Tibial nerve (tissue), 4 donors: ENCODE measurements at places on chromosomes 1 and 21. TPM values are rescaled to one million over a fixed set of nuclear protein-coding genes. Genes with fewer than 3 reads are reported as not detected.

DNA sequence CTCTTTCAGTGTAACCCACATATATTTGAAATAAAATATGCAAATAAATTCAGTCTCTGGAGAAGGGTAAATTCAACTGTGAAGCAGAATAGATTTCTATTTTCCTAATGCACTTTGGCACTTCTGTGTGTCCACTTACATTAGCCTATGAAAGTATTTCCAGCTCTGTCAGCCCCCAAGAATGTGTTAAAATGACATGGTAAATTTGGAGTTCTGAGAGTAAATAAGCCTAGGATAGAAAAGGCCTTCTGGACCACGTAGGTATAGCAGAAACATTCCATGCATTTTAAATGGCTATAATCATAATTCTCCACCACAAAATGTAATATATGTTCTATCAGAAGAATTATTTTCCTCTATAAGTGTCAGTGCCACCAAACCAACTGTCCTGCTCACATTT is 276.2 kb downstream of the NEGR1 start:
- peaks cover 23% of the 10 kb centered on the region for H3K4me1 ChIP-seq
- no peak overlapping the region for H3K27ac ChIP-seq
- no peak overlapping the region for H3K4me3 ChIP-seq
- DNase-seq: no peak
- H3K36me3 ChIP-seq: no peaks in the 10 kb centered on the region
- no peaks in the 10 kb centered on the region for H3K27me3 ChIP-seq

The SCCPDH gene
- total RNA-seq: 80.1 TPM

The FAF1 gene
- total RNA-seq: 32.1 TPM

The LRRC39 gene
- 0.44 TPM for total RNA-seq

GRCh38 chr21:37769656-37770055 is 146.6 kb downstream of the KCNJ6 start:
- H3K4me1 ChIP-seq: no peaks in the 10 kb centered on the region
- no peaks in the 10 kb centered on the region for H3K36me3 ChIP-seq
- DNase-seq: no peak
- H3K27ac ChIP-seq: no peak overlapping the region

The SLC2A5 gene
- 15.7 TPM for total RNA-seq

- no peaks in the 10 kb centered on the region for H3K36me3 ChIP-seq
- no peak for DNase-seq
- no peaks in the 10 kb centered on the region for H3K27me3 ChIP-seq
- H3K27ac ChIP-seq: no peak overlapping the region
- H3K4me3 ChIP-seq: no peak overlapping the region
- H3K4me1 ChIP-seq: no peaks in the 10 kb centered on the region
Observed at GRCh38 chr1:200073286-200073637, 45.8 kb downstream of the NR5A2 start.

DNA sequence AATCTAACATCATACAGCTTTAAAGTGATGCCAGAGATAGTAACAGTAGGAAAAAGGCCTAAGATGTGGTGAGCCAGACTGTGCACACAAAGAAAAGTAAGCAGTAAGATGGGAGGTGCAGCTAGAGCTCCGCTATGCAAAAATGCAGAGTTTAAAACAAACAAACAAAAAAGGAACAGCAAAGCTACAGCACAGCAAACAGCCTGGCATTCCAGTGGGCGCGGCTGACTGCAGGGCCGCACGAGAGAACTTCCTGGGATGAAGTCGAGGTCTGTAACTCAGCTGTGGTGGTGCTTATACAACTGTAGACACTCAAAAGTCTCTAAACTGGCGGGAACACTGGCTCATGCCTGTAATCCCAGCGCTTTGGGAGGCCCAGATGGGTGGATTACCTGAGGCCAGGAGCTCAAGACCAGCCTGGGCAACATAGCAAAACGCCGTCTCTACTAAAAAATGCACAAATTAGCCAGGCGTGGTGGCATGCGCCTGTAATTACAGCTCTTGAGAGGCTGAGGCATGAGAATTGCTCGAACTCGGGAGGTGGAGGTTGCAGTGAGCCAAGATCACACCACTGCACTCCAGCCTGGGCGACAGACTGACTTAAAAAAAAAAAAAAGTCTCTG is 30.1 kb downstream of the PRDM15 start:
- DNase-seq: no peak
- no peaks in the 10 kb centered on the region for H3K4me1 ChIP-seq
- no peaks in the 10 kb centered on the region for H3K27me3 ChIP-seq
- no peak overlapping the region for H3K4me3 ChIP-seq
- no peak overlapping the region for H3K27ac ChIP-seq
- no peaks in the 10 kb centered on the region for H3K36me3 ChIP-seq

DNA sequence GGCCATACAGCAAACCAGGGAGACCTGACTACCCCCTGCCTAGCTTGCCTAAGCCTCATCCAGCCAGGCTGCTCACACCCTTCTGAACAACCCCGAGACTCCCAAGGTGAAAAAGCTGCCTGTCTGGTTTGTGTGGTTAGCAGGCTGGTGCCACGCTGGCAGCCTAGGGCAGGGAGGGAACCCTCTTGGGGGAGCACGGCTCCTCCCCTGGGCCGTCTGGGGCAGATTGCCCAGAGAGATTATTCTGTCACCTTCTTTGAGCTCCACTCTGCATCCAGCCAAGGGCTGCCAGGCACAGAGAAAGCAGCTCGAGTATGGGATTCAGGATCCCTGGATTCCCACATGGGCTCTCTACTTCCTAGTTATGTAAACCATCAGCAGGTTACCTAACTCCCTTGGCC is 27.5 kb upstream of the TCEA3 start:
- peaks cover 44% of the 10 kb centered on the region for H3K36me3 ChIP-seq
- DNase-seq: no peak
- no peak overlapping the region for H3K4me3 ChIP-seq
- H3K27me3 ChIP-seq: no peaks in the 10 kb centered on the region
- H3K27ac ChIP-seq: peak overlapping the region; percentile 20

The CD1D gene
- 4.2 TPM for total RNA-seq

- no peaks in the 10 kb centered on the region for H3K4me1 ChIP-seq
- no peak for DNase-seq
- H3K27me3 ChIP-seq: no peaks in the 10 kb centered on the region
- no peak overlapping the region for H3K27ac ChIP-seq
- no peak overlapping the region for H3K4me3 ChIP-seq
Observed at GRCh38 chr1:160877221-160877620, 7.8 kb downstream of the ITLN1 start.

The NECTIN4 gene
- not detected for total RNA-seq

- H3K4me3 ChIP-seq: no peak overlapping the region
- H3K36me3 ChIP-seq: no peaks in the 10 kb centered on the region
- no peaks in the 10 kb centered on the region for H3K4me1 ChIP-seq
- no peak overlapping the region for H3K27ac ChIP-seq
Observed at GRCh38 chr1:163684785-163685184, 363.0 kb downstream of the NUF2 start.

The SHE gene
- total RNA-seq: 9.0 TPM
